ENCODE measurements at places on chromosomes 3 and 15.

DNA sequence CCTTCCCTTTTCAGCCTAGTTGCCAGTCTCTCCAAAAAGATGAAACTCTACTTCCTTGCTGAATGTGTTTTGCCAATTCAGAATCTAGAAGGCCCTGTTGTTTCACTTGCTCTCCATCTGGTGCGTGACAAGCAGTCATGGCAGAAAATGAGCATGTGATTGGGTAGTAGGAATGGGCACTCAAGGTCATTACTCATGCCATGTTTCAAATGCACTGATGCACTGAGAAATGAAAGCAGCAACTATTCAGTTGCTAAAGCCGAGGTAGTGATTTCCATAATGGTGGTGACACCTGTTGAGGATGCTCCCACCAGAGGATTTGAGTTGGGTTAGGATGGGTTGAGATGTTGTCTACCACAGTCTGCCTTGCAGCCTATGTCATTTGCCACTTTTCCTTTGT, 12.7 kb downstream of the ZBTB38 start:
- DNase-seq = no peak

- peak; percentile 61 for DNase-seq
Measured at GRCh38 chr3:42080453-42080872, 10.7 kb upstream of the TRAK1 start.

GRCh38 chr15:65292938-65293518, 2.8 kb upstream of the RNU5A-1 start:
- DNase-seq = no peak

DNA sequence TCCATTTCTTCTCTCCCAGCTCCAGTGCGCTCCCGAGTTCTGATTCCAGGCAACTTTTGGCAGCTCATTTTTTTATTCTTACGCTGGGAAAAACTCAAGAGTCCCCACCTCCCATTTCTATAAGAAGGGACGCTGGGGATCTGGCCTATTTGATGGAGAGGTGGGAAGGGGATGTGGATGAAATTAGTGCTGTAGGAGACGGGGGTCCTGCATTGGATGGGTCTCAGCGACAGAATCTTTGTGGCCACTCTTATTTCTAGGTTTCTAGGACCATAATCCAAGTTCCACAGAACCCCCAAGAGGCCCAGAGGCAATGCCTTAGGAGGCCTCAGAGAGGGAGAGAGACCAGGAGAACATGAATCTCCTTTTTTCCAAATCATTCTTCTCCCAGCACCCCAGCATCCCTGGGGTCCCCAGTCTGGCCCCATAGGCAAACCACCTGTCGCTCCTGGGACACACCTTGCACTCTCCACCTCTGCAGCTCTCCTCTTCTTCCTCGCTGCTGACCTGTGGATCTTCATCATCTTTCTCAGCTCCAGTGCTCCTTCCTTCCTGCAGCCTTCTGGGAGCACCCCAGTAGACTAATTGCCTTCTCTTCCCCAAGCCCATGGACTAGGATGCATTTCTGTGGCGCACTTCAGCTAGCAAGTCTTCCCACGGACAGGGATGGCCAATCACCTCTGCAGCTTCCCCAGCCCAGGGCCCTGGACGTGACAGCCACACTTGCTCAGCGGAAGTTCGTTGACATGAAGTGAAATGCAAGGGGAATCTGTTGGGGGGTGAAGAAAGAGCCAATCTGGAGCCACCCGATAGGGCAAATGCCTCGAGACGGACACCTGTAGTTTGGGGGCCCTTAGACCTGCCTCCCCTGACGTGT, 100.1 kb upstream of the ALDH1A3 start:
- DNase-seq = no peak

- no peak for DNase-seq
Measured at GRCh38 chr3:25405335-25405734, 22.7 kb upstream of the RARB start.

Measured in HS-5 (cell line).